ENCODE measurements at places on chromosomes 1 and 21.

DNA sequence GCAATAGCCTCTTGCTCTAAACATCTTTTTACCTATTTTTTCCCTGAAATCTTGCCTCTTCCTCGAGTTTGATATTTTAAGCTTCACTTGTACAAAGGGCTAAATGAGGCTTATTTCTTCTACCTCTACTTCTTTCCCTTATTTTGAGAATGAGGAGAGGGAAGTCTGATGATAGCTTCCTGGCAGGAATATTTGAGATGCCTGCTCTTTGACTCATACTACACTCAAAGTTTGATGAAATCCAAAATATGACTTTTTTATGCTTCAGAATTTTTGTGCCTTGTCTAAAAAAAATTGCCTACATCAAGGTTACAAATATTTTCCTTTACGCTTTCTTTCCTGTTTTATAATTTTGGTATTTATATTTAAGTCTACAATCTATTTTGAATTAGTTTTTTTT lies 624.4 kb upstream of the PLXNA2 start:
- DNase-seq = no peak

- DNase-seq = no peak
Observed at GRCh38 chr1:42439940-42440339, 15.9 kb downstream of the ZMYND12 start.

- DNase-seq = no peak
Observed at GRCh38 chr1:59041646-59042277, 255.1 kb upstream of the FGGY start.

DNA sequence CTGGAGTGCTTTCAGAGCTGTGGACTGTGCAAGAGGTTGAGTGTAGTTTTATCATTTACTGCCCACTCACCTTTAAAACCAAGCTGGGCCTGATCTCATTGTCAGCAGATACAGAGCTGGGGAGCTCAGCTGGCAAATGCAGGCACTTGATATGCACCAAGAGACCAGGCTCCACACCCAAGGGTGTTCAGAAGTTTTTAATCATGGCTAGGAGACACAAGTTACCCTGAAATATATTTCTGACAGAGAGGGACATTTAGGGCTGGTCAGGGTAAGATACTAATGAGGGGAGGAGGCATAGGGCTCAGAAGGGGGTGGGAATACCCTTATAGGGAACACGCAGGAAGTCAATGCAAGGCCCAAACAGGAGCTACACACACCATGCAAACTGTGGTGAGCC lies 153.7 kb downstream of the ELAVL4 start:
- DNase-seq = no peak

- no peak for DNase-seq
Observed at GRCh38 chr1:19635646-19636045, 8.5 kb upstream of the NBL1 start.

DNA sequence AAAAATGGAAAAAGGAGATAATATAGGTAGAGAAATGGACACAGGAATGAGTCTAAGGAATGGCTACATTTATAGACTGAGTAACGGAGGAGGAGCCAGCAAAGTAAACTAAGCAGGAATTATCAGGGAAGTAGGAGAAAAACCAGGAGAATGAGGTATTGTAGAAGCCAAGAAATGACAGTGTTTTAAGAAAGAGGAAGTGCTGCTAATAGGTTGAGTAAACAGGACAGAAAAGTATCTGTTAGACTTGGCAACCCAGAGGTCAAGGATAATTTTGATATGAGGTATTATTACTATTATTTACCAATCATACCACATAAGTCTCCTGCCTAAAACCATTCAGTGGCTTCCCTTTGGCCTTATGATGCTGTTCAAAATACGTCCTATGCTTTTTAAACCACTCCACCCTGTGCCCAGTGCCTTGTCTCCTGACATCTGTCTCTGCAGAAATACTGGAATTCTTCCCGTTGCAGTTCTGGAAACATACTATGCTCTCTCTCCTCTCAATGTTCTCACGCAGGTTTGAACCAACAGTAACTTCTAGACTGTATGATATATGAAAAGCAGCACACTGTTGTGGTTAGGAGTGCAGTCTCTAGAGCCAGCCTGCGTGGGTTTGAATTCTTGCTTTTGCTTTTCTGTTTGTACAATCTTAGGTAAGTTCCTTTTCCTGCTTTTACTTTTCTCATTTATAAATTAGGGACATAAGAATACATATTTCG lies 24.6 kb upstream of the NEK7 start:
- DNase-seq = no peak

DNA sequence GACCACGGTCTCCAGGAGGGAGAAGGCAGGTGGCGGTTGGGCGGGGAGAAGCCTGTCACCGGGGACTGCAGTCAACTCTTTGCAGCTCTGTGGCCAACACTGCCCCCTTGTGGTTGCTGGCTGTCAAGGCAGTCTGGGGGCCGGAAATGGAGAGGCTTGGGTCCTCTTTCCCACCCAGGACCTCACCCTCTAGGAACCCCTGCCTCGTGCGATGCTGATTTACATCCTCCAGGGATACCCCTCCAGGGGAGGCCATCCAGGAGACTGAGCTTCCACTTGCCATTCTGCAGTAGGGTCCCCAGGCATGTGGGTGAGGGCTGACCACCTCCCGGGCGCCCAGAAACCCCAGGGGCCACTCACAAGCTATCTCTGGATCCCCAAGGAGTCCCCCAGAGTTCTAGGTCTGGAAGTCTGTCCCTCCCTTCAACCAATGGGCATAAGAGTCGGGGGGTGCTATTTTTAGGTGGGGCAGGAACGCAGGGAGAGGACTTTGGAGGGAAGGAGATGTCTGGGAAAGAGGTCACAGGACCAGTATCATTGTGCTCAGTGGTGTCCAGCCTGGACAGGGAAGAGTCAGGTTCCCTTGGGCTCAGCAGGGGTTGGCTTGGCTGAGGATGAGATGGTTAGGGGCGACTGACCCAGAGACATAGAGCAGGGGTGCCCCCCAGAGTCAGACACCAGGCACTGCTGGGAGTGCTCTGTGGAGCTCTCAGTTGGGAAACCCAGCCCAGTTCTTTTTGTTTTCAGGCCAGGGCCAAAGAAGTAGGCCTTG lies 7.1 kb upstream of the GPR61 start:
- DNase-seq = peak; percentile 90

DNA sequence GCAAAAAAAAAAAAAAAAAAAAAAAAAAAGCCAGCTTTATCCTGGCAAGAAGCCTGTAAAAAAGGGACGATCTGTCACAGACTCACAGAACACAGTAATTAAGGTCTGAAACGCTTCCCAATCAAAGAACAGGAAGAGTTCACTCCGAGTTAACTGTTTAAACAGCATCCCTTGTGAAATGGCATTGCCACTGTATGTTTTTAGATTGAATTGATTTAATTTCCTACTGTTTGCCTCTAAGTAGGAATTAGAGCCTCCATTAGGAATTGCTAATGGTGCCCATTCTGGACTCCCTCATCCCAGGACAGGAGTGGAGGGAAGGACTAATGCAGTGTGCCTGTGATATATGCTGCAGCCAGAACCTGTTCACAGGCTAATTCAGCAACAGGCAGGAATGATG lies 370.8 kb downstream of the RWDD3 start:
- no peak for DNase-seq

DNA sequence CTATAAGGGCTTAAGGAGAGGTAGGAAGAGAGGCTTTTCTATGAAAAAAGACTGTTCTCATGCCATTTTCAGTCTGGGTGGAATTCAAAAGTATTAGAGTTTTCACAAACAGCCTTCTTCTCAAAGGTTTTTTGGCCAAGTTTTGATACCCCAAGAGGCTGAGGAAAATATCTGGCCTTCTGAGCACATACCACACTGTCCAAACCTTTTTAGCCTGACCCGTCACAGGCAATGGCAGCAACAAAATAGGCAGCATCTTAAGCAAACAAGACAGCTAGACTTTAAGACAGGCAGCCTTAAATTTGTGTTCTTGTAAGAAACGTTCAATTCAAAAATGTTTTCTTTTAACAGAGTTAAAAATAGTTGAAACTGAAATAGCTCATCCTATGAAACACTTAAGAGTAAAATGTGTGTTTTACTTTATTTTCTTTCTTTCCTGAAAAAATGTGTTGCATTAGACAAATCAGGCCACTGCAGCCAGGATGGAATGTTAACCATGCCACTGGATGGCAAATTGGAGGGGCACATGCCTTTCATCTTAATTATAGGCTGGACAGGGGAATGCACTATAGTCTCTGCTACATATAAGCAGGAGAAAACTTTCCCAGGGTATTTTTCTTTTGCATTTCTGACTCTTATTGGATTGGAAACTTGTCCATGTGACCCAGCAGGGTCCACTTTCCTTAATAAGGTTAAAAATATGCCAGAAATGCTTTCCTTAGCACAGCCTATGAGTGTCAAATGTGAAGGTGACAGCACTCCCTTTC lies 315.0 kb downstream of the TGFB2 start:
- DNase-seq = no peak

Measured in stimulated activated CD4-positive, alpha-beta T cell treated with anti-CD3 and anti-CD28 coated beads, Interleukin-1b, Interleukin-23, amount 100 ng/mL, for 48 hours (primary cell).